Lung (tissue), 17 donors: ENCODE measurements at places on chromosomes 16 and 17.

DNA sequence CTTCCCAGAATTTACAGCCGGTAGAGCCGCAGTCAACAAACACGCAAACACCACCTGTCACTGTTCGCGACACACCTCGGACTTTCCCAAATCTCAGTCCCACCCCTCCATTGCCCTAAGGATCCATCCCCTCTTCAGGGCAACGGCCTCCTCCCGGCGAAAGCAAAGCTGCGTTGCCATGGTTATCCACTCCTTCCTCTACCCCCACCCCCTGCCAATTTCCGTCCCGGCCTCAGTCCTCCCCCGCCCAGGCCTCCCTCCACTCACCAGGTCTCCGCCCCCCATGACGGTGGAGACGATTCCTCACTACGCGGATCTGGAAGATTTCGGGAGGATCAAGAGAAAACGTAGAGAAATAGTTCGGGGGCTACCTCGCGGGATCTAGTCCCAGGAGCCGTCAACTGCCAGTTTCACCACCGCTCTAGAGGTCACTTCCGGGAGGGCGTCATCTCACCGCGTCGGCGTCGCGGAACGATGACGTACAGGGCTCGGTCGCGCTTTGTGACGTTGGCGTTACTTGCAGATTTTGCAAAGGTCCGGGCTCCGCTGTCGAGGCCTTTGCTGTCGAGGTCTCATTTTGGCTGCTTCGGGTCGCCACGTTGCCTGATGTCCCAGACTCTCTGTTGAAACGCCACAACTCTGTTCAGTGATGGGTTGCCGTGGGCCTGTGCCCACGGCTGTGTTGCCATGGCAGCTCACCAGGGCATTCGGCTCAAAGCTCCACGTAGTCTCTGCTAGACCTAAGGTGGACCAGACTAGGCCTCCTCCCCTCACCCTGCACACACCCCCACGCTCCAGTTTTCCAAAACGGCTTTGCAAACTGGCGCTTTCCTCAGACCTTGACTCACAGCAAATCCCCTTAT is at the start of gene CWC25:
CWC25 (minus strand) TSS at position 423 of the 863 bp plus-strand sequence; CDS start at position 285, 138 bp downstream.
- H3K27me3 ChIP-seq, result no peaks in the 10 kb centered on the region
- peak within 1 kb of the TSS; percentile 99 for H3K27ac ChIP-seq
- H3K36me3 ChIP-seq, result peaks cover 7% of the 10 kb centered on the region
- H3K4me1 ChIP-seq, result no peaks in the 10 kb centered on the region
- H3K4me3 ChIP-seq, result peak within 1 kb of the TSS; percentile 80
- DNase-seq, result peak; percentile 98

DNA sequence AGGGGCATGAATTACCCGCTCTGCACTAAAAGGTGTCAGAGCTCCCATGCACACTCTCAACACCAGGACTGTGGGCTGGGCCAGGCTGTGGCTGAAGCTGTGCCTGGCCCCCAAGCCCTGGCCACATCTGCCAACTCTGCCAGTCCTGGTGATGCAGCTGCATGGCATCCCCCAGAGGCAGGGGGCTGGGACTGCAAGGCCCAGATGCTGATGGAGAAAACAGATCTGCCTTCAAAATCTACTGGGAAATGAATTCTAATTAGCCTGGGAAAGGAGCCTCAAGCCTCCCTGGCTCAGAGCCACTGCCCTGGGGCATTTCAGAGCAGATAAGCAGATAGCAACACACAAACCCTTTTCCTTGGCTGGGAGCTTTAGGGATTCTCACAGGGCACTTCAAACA is 3.4 kb downstream of the CHST6 start:
- H3K4me1 ChIP-seq, result no peaks in the 10 kb centered on the region
- no peak overlapping the region for H3K27ac ChIP-seq
- H3K36me3 ChIP-seq, result no peaks in the 10 kb centered on the region
- H3K27me3 ChIP-seq, result peaks cover 4% of the 10 kb centered on the region
- no peak for DNase-seq

GRCh38 chr17:72719578-72720493 is 372.7 kb downstream of the SLC39A11 start:
- no peak for DNase-seq
- no peak overlapping the region for H3K27ac ChIP-seq
- no peaks in the 10 kb centered on the region for H3K4me1 ChIP-seq
- H3K27me3 ChIP-seq, result no peaks in the 10 kb centered on the region
- no peak overlapping the region for H3K4me3 ChIP-seq

DNA sequence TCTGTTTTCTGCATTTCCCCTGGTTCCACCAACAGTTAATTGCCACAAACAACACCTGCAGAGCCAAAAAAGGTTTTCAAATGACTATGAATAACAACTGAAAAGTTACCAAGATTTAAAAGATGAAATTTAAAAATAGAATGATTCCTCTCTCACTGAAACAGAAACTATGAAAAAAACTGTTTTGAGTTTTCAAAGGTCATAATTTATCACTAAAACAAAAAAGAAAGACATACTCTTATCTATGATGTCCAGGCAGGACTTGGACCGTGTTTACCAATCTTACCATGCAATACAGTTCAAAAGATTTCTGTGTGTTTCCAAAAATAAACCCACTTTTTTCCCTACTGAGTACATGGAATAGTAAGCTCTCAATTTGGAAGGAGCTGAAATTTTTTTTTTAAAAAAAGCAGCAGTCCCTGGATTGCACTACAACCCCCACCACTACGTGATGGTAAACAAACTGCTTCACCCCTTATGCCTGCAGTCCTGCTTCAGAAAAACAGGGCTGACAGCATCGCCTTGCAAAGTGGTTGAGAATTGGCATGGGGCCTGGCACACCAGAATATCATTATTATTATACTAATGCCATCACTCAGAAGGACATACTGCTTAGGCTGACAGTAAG is 8.5 kb downstream of the TXNDC11 start:
- no peak overlapping the region for H3K4me3 ChIP-seq
- H3K36me3 ChIP-seq, result peaks cover 17% of the 10 kb centered on the region
- H3K27me3 ChIP-seq, result no peaks in the 10 kb centered on the region
- H3K4me1 ChIP-seq, result peaks cover 7% of the 10 kb centered on the region
- peak overlapping the region; percentile 47 for H3K27ac ChIP-seq

- no peaks in the 10 kb centered on the region for H3K36me3 ChIP-seq
- peak; percentile 8 for DNase-seq
- no peak overlapping the region for H3K4me3 ChIP-seq
- H3K27ac ChIP-seq, result no peak overlapping the region
- H3K27me3 ChIP-seq, result no peaks in the 10 kb centered on the region
- peaks cover 8% of the 10 kb centered on the region for H3K4me1 ChIP-seq
Measured at GRCh38 chr17:27793906-27794569, 6.3 kb downstream of the NOS2 start.

DNA sequence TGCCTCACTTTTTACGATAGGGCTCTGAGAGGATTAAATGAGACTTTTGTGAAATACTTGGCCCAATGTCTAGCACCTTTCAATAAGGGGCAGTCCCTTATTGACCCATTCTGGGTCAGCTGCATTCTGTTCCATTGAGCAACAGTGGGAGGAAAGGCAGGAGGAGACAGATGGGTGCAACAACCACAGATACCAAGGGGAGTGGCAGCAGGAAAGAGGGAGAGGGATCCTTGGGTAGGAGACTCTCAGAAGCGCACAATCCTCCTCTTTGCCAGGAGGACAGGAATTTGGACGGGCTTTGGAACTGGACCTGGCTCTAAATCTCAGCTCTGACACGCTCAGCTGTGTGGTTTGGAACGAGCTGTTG is 3.5 kb downstream of the PIPOX start:
- no peak overlapping the region for H3K27ac ChIP-seq
- no peak overlapping the region for H3K4me3 ChIP-seq
- DNase-seq, result no peak
- H3K27me3 ChIP-seq, result no peaks in the 10 kb centered on the region

DNA sequence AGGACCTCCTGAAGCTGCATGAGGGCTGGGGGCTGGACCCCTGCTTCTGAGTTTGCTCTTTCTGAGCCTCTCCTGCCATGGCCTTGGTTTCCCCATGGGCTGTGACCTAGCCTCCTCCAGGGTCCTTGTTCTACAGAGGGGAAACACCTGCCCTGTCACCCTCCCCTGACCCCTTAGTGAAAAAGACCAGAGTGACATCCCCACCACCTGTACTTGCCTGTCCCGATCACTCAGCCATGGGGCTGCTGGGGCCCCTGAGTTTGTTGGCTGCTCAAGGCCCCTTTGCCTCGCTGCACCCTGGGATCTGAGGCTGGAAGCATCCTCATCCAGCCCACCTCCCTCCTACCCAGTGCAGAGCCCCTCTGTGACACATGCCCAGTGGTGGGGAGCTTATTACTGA is 800 bp downstream of the NOD2 start:
- no peaks in the 10 kb centered on the region for H3K36me3 ChIP-seq
- no peaks in the 10 kb centered on the region for H3K4me1 ChIP-seq
- H3K27ac ChIP-seq, result no peak overlapping the region
- no peak overlapping the region for H3K4me3 ChIP-seq
- H3K27me3 ChIP-seq, result no peaks in the 10 kb centered on the region

GRCh38 chr16:17476414-17477259 is 5.9 kb upstream of the XYLT1 start:
- peak; percentile 45 for DNase-seq
- no peaks in the 10 kb centered on the region for H3K4me1 ChIP-seq
- no peaks in the 10 kb centered on the region for H3K36me3 ChIP-seq
- H3K27me3 ChIP-seq, result no peaks in the 10 kb centered on the region
- no peak overlapping the region for H3K27ac ChIP-seq

DNA sequence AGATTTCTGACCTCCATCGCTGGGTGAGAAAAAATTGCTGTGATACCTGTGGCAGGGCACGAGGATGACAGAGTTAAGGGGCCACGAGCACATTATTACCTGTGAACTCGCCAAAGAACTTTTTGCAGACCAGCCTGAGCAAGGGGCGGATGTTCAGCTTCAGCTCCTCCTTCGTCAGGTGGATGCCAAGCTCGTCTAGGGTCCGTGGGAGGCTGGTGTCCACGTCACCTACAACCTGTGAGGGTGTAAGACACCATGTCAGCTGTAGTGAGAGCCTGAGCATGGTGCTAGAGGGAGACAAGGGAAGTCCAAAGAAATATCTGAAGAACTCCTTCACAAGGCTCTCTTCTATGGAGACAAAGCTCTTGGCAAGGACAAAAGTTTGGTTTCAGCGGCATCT is 17.1 kb downstream of the HIGD1B start:
- H3K27me3 ChIP-seq, result no peaks in the 10 kb centered on the region
- H3K27ac ChIP-seq, result no peak overlapping the region
- H3K4me1 ChIP-seq, result no peaks in the 10 kb centered on the region
- peaks cover 33% of the 10 kb centered on the region for H3K36me3 ChIP-seq
- no peak overlapping the region for H3K4me3 ChIP-seq

- H3K4me3 ChIP-seq, result no peak overlapping the region
- H3K4me1 ChIP-seq, result peaks cover 26% of the 10 kb centered on the region
- H3K27ac ChIP-seq, result no peak overlapping the region
- no peak for DNase-seq
- no peaks in the 10 kb centered on the region for H3K36me3 ChIP-seq
Measured at GRCh38 chr17:80860703-80861417, 130.8 kb upstream of the CHMP6 start.

DNA sequence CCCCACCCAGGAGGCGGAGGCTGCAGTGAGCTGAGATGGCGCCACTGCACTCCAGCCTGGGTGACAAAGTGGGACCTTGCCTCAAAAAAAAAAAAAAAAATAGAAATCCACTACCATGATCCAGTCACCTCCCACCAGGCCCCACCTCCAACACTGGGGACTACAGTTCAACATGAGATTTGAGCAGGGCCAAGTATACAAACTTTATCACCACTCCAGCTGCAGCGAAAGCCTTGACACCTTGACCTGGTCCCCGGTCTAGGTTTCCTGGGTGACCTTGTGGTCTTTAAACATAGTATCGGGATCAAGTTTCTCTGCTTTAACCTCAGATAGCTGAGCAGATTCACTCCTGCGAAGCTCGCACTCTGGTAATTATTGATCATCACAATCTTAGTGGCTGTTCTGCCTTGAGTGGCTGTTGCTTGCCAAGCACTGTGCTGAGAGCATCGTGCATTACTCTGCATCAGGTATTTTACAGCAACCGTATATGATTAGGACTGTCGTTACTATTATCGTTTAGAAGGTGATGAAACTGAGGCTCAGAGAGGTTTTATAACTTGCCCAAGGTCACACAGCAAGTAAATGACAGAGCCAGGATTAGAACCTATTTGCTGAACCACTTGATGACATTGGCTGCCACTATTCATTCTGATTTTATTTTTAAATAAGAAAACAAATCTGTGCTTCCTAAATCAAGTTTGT is 50.3 kb upstream of the MEAK7 start:
- no peaks in the 10 kb centered on the region for H3K36me3 ChIP-seq
- no peaks in the 10 kb centered on the region for H3K27me3 ChIP-seq
- no peak overlapping the region for H3K4me3 ChIP-seq
- H3K4me1 ChIP-seq, result no peaks in the 10 kb centered on the region
- DNase-seq, result no peak

GRCh38 chr16:764848-765487 is 4.4 kb downstream of the MSLN start:
- no peak overlapping the region for H3K4me3 ChIP-seq
- no peaks in the 10 kb centered on the region for H3K36me3 ChIP-seq
- no peak overlapping the region for H3K27ac ChIP-seq

DNA sequence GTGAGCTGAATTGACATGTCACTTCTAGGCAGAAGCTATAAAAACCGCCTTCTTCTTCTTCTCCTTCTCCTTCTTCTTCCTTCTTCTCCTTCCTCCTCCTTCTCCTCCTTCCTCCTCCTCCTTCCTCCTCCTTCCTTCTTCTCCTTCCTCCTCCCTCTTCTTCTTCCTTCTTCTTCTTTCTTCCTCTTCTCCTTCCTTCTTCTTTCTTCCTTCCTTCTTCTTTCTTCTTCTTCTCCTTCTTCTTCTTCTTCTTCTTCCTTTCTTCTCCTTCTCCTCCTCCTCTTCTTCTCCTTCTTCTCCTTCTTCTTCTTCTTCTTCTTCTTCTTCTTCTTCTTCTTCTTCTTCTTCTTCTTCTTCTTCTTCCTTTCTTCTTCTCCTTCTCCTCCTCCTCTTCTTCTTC is 4.8 kb upstream of the FBXL19 start:
- H3K4me1 ChIP-seq, result no peaks in the 10 kb centered on the region
- H3K27me3 ChIP-seq, result no peaks in the 10 kb centered on the region
- no peak overlapping the region for H3K4me3 ChIP-seq
- no peaks in the 10 kb centered on the region for H3K36me3 ChIP-seq
- no peak overlapping the region for H3K27ac ChIP-seq
- no peak for DNase-seq
